ENCODE measurements at places on chromosomes 2 and 18.

- peak; percentile 32 for DNase-seq
These were observed 121.5 kb upstream of the LTBP1 start for GRCh38 chr2:32825291-32825712.

- DNase-seq: no peak
These were observed 34.7 kb downstream of the ZC3H8 start for GRCh38 chr2:112220186-112220585.

GRCh38 chr2:238475034-238475433 lies 48.3 kb downstream of the ASB1 start:
- DNase-seq: no peak

DNA sequence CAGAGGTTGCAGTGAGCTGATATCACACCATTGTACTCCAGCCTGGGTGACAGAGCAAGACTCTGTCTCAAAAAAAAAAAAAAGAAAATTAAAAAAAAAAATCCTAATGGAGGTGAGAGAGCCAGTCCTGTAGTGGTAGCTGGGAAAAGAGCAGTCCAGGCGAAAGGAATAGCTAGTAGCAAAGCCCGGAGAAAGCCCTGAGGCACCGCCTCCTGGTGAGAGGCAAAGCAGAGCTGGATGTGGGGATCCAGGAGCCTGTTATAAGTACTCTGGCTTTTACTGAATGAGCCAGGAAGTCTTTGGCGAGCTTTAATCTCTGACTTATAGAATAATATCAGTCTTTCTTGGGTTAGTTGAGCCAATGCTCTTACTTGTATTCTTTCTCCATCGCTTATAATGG lies 6.6 kb upstream of the KLHL23 start:
- no peak for DNase-seq

DNA sequence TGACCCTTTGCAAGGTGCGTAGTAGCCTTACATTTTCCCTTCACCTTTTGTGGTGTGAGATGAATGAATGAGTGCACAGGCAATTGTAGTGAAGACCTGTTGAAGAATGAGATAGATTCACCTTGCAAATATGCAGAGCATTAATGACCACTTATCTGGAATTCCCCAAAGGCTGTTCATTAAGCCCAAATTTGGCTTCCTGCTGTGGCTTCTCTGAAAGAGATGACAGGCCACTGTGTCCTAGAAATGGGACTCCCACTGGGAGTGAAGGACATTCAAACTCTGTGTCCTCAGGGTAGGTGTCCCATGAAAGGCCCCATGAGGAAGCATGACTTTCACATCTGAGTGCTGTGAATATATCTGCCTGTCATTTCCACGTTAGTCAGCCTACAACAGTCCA lies 1821.8 kb upstream of the PIK3C3 start:
- no peak for DNase-seq

- no peak for DNase-seq
These were observed 192.4 kb downstream of the TWIST2 start for GRCh38 chr2:239040152-239040761.

- DNase-seq: no peak
These were observed 22.9 kb downstream of the DOK1 start for GRCh38 chr2:74577448-74577847.

- no peak for DNase-seq
These were observed 84.8 kb upstream of the HNRNPA3 start for GRCh38 chr2:177127821-177128220.

- DNase-seq: peak; percentile 68
These were observed 110.0 kb downstream of the ALK start for GRCh38 chr2:29811378-29811777.
